Activated CD8-positive, alpha-beta memory T cell treated with anti-CD3 and anti-CD28 coated beads, Interleukin-2, amount 10 ng/mL, durations not matched to agents 7 days and 5 days (primary cell): ENCODE measurements at places on chromosomes 2 and 18.
A peak's percentile ranks its signal among the peaks of the same experiment; 100 is the strongest.

- no peak for DNase-seq
Observed at GRCh38 chr2:28979576-28980366, 1.3 kb upstream of the TOGARAM2 start.

DNA sequence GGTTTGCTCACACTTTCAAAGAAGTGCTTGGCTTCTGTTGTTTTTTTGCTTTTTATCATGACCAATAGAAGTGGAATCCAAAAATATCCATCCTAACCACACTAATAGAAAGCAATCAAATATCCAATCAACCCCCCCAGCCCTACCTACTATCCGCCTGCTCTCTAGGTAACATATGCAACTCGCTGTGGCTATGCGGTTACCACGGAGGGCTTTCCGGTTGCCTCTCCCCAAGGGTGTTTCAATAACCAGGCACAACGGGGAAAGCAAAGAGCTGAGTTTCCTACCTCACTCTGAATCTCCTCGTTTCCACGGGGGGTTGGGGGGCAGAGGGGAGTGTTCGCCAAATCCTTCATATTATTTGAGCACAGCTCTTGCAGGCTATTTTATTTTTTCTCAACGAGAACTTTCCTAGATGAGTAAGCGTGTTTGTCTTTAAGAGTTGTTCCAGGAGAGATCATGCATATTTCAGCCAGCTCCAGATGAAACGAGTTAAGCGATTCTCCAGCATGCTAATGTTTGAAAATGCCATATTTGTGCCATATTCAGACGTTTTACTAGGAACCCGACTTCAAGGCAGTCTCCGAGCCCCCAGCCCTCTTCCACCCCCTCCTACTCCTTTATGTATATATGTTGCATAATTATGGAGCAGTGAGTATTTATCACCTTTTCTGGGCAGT lies 30.3 kb downstream of the PAX3 start:
- DNase-seq: no peak

- DNase-seq: no peak
Observed at GRCh38 chr2:233036162-233036838, 3.8 kb downstream of the NEU2 start.

- no peak for DNase-seq
Observed at GRCh38 chr18:26556573-26556972, 8.2 kb upstream of the KCTD1 start.

- no peak for DNase-seq
Observed at GRCh38 chr2:9310798-9311197, 104.2 kb downstream of the ASAP2 start.

DNA sequence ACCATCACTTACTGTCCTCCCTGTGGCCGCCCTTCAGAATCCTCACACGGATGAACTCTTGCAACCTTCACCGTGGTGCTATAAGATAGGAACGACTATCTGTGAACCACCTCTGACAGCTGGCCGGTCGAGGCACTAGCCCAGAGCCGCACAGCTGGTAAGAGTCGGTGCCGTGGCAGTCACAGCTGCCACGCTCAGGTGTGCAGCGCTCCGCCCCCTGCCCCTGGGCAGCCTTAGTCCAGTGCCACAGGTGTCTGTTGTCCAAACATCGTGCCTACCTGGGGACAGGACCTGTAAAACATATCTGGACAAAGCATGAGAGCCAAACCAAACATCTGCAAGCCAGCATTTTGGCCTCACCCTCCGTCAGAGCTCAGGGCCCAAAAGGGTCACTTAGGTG lies 55.3 kb upstream of the SALL3 start:
- DNase-seq: no peak

DNA sequence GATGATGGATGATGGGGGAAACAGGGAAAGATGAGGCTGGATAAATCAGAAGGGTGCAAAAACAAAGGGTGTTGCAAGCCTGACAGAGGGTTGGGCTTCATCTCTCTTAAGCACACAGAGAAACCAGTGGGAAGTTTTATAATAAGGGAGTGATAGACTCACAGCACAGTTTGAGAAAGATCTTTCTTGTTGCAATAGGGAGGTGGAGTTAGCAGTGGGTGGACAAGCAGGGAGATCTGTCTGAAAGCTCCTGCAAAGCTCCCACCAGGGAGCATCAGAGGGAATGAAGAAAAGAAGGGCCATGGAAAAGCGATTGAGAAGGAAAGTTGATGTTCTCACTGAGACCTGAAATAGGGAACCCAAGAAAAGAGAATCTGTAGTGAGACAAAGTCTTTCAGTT lies 64.9 kb downstream of the BOD1L2 start:
- DNase-seq: no peak

GRCh38 chr2:122391726-122392125 lies 636.3 kb downstream of the TSN start:
- no peak for DNase-seq

- DNase-seq: no peak
Observed at GRCh38 chr2:23241121-23241520, 143.9 kb upstream of the KLHL29 start.

GRCh38 chr2:231278868-231279267 lies 80.4 kb downstream of the ARMC9 start:
- DNase-seq: no peak

- no peak for DNase-seq
Observed at GRCh38 chr2:210429403-210430137, 47.0 kb downstream of the LANCL1 start.

DNA sequence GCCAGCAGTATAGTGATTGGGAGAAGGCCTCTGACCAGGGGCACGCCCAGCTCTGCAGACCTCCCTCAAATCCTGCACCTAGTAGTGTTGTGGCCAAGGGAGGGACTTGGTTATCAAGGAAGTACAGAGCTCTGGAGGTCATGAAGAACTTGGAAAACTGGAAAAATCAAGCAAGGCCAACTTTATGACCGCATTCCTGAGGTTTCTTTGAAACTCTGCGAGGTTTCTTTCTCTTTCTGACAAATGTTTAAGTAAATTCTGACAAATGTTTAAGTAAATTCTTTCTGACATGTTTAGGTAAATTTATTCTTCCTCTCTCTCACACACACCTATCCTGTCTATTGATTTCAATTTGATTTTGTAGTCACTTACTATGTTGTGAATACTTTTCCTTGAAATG lies 31.0 kb downstream of the CLIP4 start:
- DNase-seq: no peak

DNA sequence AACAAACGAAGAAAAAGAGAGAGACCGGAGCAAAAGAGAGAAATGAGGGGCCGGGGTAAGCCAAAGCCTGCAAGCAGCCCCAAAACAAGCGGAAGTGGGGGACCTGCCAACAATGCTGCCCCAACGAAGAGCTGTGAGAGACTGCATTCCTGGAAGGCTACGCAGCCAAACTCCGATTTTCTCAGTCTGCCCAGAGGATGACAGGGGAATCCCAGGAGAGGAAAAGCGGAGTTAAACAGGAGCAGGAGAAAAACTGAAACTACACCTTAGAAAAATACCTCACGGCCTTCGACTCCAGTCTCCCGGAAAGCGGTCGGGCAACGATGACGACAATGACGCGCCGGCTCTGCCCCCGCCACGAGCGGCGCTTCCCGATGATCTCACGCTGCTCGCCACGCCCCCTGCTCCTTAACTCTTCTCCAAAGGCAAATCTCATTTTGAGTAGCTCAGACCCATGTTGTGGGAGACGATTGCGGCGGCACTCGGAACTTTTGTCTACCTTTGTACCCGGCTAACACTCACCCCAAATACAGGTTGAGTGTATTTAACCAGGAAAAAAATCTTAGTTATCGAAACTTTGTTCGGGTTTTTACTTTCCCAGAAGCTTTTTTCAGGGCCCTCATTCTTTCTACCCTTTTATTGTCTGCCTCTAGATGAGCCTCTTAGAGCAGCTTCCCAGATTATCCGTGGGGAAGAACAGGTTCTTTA lies at the start of gene C1D:
C1D (minus strand) TSS at position 325 of the 708 bp plus-strand sequence. CDS start 15,694 bp downstream, outside the sequence.
- DNase-seq: peak; percentile 94

GRCh38 chr2:218264773-218265561 lies 4.2 kb downstream of the GPBAR1 start:
- no peak for DNase-seq

DNA sequence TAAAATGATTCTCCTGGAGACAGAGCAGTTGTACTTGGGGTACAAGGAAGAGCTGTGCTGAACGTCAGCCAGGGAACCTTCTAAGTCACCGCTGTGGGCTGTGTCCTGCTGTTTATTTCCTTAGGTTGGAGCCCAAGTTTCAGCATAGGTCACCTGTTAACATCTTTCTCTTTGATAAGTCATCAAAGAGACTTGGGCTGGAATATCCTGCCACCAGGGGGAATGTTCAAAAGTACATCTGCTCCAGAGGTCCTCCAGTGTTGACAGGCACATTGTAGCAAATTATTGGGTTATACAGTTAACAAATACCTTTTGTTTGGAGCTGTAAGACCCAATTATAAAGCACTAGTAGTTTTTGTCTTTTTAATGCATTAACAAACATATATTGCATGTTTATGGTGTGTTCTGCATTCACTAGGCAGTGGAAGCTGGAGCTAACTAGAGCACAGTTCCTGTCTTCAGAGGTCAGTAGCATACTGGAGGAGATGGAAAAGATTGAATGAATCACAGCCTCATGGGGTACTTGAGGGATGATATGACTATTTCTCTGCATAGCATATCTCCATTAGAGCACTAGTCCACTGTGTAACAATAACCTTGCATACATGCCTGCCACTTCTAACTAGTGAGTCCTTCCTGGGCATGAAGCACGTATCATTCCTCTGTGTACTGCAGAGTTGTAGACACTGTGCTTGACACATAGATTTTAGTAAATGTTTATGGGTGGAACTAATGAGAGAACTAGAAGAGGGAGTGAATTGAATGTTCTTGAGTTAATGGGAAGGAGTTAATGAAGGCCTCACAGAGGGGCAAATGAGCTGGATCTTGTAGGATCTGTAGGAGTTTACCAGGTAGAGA lies 182.1 kb downstream of the AGAP1 start:
- DNase-seq: no peak

DNA sequence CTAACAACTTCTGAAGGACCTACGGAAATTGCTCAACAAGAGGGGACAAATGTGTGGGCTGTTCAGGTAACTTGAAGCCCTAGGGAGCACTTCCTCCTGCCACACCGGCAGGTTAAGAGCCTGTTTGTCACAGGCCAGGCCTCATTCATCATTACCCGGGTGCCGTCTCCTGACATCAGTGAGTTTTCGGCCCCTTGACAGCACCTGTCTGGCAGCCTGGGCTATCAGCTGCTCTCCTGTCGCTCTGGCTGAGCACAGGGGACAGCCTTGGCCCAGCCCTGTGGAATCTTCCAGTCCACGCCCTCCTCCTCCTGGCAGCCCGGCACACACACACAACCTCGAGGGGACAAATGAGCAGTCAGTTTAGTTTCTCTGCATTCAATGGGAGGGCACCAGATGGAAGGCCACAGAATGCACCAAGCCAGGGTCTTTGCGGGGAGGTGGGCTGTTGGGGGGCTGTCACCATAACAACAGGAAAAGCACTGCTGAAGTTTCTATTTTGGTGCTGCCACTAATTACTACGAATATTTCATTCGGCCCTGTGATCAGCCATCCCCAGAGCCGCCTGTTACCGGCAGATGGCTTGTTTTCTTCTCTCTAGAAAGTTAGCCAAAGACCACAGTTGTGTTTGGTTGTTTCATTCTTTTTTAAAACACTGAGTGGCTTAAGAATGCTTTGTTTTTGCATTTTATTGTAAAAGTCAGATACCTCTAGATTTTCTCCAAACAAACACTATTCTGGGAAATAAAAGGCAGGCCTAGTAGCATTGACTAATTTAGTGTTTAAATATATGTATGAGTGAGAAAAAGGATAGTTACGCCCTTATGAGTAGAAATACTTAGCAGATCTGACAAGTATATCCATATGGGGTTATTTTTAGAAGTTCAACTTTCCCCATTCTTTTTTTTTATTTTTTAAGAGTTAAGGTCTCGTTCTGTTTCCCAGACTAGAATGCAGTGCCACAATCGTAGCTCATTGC lies 189.9 kb upstream of the NDUFV2 start:
- no peak for DNase-seq

DNA sequence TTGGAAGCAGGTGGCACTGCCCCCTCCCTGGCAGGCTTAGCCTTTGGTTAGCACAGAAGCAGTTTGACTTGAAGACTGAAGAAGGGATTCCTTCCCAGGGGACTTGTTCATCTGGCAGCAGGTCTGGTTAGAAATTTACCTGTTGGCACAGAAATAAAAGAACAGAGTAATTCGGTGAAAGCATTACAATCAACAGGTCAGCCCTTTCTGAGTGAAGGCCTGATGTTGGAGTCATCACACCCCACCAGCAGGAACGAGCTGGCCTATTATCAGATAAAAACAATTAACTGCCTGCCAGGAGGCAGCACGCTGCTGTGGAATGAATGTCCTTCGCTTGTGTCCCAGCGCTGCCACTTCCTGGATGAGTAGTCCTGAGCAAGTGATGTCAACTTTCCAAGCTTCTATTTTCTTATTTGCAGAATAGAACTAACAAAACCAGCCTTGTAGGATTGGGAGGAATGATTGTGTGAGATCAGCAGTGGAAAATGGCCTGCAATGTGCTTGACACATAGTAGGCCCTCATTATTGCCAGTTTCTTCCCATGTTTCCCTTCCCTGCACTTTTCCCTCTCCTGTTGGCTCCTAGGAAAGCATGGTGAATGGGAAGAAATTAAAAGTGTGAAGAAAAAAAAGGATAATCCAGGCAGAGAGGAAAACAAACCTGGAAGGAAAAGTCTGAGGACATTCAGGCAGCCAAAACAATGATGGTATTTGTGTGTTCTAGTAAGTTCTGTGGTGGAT lies 29.0 kb downstream of the LGALSL start:
- DNase-seq: no peak

DNA sequence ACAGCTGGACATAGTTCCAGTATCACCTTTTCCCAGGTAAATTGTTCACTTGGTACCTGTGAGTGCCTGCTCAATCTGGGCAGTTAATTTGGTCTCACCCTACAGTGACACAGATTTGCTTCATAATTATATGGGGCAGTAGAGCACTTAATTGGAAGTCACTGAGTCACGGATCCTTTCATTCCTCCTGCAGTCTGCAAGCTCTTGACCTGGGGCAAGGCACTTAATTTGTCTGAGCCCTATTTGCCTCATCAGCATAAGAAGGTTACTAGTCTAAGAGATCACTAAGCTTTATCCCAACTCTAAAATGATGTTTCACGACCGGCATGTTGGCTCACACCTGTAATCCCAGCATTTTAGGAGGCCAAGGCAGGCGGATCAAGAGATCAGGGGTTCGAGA lies 8.9 kb downstream of the FBXO36 start:
- DNase-seq: no peak

DNA sequence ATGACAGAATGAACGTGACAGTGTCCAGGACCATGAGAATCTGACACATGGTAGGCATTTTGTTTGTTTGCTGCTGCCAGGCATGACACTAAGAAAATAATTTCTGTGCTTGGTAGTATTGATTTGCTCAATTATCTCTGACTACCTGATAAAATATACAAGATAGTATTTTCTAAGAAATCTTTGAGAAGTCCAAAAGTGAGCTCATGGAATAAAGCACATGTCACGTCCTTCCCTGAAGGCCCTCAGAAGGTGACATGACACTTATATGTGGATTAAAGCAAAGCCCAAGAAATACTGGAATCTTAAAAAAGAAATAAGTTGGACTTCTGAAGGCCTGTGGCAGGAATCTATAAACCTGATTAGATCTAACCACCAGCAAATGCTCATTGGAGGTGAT lies 3.8 kb upstream of the TTN start:
- no peak for DNase-seq
